Stimulated activated memory B cell treated with anti-CD40 and anti-IgM and Interleukin-4, amounts not matched to agents 10 μg/mL and 1 μg/mL and 100 μg/mL, for 72 hours (primary cell): ENCODE measurements at places on chromosomes 3 and 15.

- ATAC-seq: no peak
Observed at GRCh38 chr3:127212711-127213110, 19.8 kb downstream of the PRR23E start.

DNA sequence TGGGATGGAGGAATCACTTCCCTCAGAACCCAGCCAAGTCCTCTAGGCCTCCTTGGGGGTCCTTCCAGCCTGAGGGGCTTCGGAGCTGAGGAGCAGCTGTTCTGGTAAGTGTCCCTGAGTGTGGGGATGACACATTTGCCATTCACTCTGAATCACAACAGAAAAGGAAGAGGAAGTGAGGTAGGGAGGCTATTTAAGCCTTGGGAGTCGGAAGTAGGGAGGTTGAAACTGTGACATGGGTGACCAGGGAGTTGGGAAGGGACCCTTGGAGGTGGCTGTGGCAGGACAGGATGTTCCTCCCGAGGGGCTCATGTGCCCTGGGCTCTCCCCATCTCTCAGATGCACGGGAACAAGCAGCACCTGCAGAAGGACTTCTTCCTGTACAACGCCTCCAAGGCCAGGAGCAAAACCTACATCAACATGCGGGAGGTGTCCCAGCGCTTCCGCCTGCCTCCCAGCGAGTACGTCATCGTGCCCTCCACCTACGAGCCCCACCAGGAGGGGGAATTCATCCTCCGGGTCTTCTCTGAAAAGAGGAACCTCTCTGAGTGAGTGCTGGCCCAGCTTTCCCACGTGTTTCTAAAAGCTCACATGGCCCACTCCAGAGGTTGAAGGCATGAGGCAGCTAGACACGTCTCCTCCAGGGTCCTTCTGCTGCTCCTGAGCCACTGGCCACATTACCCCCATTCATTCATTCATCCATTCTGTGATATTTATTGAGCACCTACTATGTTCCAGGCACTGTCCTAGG is 43.3 kb downstream of the CAPN3 start:
- no peak for ATAC-seq

GRCh38 chr3:168824107-168824506 is 728.4 kb upstream of the GOLIM4 start:
- ATAC-seq: no peak

GRCh38 chr3:47113669-47114365 is 50.1 kb downstream of the SETD2 start:
- peak; percentile 86 for ATAC-seq

DNA sequence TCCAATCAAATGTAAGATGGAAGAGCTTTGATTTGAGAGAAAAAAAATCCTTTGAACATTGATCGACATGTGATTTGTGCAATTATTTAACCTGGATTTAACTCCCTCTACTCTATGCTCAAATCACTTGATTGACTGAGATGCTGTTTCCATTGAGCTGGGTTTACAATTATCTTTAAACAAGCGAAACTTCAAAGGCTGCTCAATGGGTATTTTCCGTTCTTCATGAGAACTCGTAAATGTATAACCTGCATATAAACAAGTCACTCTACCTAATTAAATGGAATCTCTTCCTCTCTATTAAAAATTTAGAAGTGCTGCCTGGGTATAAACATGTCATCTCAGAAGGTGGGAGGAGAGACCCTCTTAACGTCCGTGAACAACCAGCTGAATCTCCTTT is 71.9 kb downstream of the ANXA2 start:
- no peak for ATAC-seq

- ATAC-seq: no peak
Observed at GRCh38 chr15:56795502-56795901, 62.2 kb upstream of the ZNF280D start.

DNA sequence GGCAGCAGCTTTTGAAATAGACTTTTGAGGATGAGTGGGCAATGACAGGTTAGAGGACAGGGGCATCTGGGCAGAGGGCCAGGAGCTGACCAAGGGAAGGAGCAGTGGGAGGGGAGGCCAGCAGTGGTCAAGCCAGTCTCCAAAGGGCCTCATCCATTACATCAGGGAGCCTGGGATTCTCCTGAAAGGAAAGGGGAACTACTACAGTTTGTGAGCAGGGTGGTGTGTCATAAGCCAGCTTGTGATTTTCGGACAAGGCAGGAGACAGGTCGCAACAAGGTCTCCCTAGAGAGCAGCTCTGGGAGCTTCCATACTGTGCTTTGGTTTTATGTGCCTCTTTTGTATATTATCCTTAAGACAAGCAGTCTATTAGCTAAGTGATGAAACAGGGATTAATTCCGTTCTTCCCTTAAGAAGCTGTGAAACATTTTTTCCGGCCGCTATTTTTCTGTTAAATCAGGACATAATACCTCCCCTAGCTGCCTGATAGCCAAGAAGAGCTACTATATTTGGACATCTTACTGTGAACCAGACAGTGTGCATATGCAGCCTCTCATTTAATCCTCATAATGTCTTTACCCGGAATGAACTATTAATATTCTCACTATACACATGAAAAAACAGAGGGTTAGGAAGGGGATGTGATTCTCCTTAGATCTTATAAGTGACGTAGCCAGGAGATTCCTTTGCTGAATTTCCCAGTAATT is 46.4 kb downstream of the C2CD4B start:
- ATAC-seq: no peak

GRCh38 chr3:13004376-13004775 is 68.9 kb downstream of the IQSEC1 start:
- no peak for ATAC-seq

GRCh38 chr3:46460051-46460450 is 4.7 kb downstream of the LTF start:
- ATAC-seq: no peak

DNA sequence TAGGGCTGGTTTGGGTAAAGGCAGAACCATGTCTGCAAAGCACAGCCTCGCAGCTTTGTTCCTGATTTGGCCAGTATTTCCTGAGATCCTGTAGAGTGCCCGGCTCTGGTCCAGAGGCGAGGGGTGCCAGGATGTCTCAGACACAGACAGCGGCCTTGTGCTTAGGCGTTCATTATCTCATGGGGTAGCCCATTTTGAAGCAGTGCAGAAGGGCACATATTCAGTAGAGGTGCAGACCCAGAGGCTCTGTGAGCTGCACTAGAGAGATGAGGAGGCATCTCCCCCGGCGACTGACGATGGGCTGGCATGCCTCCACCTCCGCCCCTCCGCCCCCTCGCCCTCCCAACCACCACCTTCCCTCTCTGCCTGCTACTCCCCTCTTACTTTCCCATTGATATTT is 170.3 kb downstream of the CHDH start:
- no peak for ATAC-seq

DNA sequence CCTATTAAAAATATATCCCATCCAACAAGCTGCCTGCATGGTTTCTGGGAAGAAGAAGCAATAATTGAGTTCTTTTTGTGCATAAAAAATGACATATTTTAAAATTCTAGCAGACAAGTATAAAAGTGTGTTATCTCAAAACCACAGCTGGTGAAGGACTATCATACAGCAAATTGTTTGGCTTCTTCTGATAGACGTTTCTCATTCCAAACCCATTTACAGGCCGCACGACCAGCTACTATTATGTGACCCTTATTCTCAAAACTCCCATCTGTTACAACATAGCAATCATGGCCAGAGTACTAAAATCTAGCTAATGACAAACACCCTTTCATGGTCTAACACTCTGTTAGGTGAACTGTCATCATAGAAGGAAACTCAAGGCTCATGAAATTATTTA is 21.7 kb downstream of the ETFA start:
- ATAC-seq: no peak

- ATAC-seq: no peak
Observed at GRCh38 chr15:77846360-77846759, 213.6 kb upstream of the LINGO1 start.

- no peak for ATAC-seq
Observed at GRCh38 chr3:149473357-149474249, 894 bp upstream of the TM4SF4 start.

- ATAC-seq: no peak
Observed at GRCh38 chr3:52295671-52296208, 8.1 kb downstream of the GLYCTK start.

DNA sequence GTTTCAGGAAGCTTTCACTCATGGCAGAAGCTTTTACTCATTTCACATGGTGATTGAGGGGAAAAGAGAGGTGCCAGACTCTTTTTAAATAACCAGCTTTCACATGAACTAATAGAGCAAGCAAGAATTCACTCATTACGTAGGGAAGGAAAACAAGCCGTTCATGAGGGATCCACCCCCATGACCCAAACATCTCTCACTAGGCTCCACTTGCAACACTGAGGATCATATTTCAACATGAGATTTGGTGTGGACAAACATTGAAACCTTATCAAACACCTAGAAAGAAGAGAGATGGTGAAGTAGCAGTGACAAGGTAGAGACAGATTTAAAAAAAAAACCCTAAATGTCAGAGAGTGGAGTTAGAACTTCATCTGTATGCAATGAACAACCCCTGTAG is 408.6 kb upstream of the PDZRN3 start:
- ATAC-seq: no peak

DNA sequence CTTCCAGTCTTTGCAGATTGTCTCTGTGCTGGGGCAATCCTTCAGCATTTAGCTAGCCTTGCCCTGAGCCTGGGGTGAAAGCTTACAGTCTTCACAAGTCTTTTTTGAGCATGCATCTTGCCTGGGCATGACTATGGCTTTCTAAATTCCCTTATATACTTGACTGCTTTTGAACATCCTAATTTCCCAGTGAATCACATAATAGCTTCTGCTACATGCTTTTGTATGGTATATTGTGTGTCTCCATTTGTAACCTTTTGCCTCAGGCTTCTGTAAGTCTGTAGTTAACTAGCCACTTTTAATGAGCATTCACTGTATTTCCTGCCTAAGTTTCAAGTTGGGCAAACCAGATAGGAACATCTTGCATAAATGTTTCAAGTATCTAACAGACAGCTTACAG is 76.8 kb downstream of the CHCHD4 start:
- ATAC-seq: no peak

DNA sequence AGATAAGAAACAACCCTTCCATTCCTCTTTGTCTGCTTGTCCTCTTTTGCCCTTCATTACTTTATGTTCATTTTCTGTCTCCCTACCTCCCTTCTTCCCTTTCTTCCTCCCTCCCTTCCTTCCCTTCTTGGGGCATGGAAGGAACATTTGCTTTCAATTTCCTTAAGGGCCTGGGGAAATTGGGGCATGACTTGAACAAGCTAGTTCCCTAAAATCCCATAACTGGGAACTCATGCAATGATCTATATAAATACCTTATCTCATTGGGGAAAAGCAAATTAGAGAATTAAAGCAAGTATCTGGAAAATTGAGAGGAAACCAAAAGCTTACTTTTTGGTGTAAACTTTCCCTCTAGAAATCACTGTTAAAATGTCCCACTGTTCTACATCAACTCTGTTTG is 35.7 kb downstream of the BOC start:
- no peak for ATAC-seq

DNA sequence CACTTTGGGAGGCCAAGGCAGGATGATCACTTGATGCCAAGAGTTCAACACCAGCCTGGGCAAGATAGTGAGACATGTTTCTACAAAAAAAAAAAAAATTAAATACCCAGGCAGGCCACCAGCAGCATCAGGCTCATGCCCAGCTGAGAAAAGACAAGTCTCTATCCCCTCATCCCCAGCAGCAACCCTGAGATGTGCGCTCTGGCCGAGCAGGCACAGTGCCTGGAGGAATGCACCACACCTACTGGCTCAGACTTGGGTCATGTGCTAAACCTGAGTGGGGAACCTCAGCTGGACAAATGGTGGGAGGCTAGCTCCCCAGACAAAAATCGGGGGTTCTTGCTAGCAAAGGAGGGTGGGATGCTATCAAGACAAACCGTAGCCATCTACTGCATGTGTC is 10.2 kb upstream of the CCDC174 start:
- ATAC-seq: no peak

DNA sequence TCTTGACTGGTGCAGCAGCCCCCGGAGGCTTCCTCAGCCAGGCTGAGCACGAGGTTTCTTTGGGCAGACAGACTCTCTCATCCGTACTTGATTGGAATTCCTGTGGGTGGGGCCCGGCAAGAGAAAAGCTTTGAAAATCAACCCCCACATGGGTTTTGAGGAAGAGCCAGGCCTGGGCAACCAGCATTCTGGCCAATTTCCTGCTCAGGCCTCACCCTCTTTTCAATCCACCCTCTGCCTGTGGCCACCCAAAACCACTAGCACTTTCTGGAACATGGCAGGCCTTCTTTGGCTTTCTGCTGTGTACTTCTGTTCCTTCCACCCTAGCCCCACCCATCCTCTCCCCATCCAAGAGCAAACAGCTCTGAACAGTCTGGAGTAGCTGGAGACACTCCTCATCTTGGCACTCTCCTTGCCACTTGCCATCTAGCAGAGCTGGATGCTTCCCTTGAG is 5.9 kb downstream of the MYO5C start:
- ATAC-seq: no peak

DNA sequence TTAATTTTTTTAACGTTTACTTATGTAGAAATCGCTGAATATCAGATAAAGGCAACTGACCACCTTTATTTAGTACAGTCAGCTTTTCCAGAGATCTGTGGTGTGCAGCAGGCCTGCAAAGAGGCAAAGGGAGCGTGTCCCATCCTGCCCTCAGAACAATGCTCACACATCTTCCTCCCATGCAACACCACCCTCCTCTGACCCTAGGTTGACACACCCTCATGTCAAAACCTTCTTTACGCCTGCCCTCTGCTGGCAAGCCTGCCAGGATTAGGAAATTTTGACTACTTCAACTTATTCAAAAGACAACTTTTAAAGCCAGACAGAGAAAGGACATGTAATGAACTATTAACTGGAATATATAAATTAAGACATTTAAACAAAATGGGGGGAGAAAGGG is 513.7 kb downstream of the FOXP1 start:
- peak; percentile 66 for ATAC-seq

GRCh38 chr15:83065431-83065830 is 1.6 kb downstream of the BTBD1 start:
- no peak for ATAC-seq

- ATAC-seq: no peak
Observed at GRCh38 chr3:67123914-67124313, 125.8 kb downstream of the KBTBD8 start.

- no peak for ATAC-seq
Observed at GRCh38 chr3:138033202-138033691, 23.3 kb downstream of the CLDN18 start.
